ENCODE measurements at places on chromosomes 12 and 14.
A peak's percentile ranks its signal among the peaks of the same experiment; 100 is the strongest.

GRCh38 chr14:104144911-104145825, 6.8 kb downstream of the KIF26A start:
- no peak for DNase-seq

- DNase-seq: no peak
Measured at GRCh38 chr12:109783135-109783964, 49.8 kb downstream of the TRPV4 start.

GRCh38 chr12:6869049-6870021, 2.0 kb downstream of the TPI1 start:
- peak; percentile 40 for DNase-seq

DNA sequence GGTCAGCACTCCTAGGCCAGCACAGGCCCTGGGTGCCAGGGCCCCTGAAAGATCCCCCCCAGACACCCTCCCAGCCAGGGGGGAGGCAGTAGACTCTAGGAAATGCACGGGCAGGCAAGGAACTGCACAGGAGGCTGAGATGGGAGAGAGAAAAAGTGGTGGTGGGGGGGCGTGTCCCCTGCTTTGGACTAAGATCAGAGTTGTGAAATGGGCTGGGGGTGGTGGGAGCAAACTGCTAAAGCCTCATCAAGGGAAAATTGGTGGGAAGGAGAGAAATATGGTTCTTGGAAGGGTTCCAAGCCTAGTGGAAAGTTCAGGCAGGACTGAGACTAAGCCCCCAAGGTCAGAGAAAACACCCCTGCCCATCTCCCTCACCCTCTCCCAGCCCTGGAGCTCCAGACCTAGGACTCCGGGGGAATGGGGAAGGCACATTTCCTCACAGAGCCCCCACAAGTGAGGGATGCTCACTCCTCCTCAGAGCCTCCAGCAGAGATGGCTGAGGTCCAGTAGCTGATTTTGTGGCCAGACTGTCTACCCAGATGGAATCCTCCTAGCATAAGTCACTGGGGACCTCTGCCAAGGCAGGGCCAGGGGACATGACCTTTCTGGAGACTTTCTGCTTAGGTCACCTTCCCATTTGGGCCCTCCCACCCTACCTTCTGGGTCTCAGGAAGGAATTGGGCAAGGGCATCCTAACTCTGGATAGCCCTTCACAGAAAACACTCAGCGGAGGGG, 29.8 kb downstream of the FIGNL2 start:
- no peak for DNase-seq

- DNase-seq: no peak
Measured at GRCh38 chr12:97513950-97514349, 51.3 kb downstream of the RMST start.

- peak; percentile 67 for DNase-seq
Measured at GRCh38 chr14:31927348-31927832, 149.7 kb upstream of the ARHGAP5 start.

DNA sequence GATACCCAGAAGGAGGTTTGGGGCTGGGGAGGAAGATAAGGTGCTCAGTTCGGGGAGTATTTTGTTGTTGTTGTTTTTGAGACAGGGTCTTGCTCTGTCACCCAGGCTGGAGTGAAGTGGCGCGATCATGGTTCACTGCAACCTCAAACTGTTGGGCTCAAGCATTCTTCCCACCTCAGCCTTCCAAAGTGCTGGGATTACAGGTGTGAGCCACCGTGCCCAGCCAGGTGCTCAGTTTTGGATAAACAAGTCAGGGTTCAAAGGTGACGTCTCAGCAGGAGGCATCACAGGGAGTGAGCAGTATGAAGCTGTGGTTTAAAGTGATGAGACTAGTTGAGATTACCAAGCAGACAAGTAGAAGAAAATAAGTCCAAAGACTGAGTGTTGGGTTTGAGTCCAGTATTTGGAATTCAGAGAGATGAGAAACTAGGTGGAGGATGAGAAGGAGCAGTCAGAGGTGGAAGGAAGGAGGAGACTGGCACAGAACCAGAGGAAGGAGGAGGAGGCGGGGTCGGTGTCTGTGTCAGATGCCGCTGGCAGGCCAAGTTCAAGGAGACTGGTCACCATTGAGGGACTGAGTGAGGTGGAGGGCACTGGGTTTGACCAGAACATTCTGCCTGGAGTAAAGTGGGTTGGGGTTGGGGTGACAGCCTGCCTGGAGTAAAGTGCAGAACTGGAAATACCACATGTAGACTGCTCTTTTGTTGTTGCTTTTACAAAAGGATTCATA, 16.1 kb downstream of the SLC35E3 start:
- no peak for DNase-seq

DNA sequence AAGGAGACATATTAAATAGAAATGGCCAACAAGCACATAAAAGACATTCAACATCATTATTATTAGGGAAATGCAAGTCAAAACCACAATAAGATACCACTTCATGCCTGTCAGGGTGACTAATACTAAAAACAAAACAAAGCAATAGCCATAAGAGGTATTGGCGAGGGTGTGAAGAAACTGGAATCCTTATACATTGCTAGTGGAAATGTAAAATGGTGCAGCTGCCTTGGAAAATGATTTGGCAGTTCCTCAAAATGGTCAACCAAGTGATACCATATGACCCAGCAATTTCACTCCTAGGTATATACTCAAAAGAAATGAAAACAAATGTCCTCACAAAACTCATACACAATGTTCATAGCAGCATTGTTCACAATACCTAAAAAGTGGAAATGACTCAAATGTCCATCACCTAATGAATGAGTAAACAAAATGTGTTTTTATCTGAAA, 27.0 kb downstream of the GPR135 start:
- no peak for DNase-seq

GRCh38 chr12:23648546-23648945, 300.9 kb downstream of the SOX5 start:
- no peak for DNase-seq

DNA sequence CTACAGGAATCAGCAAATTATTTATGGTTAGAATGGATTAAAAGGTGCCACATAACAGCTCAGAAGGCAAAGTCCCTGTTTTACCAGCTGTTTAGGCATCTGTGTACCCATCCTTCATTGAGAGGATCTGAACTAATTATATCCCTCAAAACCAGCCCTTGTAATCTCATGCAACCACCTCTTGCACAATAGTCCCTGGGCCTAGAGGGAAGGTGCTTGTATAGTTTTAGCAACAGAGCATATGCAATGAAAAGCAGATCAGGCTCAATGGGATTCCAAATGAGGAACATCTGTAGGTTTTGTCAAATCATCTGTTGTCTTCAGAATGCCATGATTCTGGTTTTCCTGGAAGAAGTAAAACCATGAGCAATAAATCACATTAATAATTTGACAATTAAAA, 26.0 kb upstream of the GLIPR1L2 start:
- no peak for DNase-seq

- DNase-seq: peak; percentile 30
Measured at GRCh38 chr12:24719293-24719721, 229.6 kb downstream of the BCAT1 start.

- DNase-seq: no peak
Measured at GRCh38 chr12:52649066-52649465, 2.9 kb downstream of the KRT2 start.

DNA sequence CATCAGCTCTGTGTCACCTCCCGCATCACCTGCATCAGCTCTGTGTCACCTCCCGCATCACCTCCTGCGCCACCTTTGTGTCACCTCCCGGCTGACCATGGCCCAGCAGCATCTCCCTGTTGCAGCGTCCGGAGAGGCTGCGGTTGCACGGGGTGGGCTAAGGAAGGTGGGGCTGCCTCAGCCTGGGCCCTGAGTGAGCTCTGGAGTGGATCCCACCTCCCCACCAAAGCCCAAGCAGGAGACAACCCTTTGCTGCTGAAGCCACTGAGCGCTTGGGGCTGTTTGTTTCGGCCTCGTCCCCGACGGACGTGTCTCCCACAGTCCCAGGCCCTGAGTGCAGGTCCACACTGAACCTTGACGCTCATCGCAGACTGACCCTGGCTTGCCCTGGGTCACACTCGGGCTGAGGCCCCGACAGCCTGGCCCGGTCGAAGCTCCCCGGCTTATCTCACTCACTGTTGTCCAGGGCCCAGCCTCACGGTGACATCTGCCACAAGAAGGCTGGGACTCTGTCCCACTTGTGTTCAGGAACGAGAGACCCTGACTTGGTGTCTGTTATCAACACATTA, 12.2 kb downstream of the TMEM121 start:
- no peak for DNase-seq

DNA sequence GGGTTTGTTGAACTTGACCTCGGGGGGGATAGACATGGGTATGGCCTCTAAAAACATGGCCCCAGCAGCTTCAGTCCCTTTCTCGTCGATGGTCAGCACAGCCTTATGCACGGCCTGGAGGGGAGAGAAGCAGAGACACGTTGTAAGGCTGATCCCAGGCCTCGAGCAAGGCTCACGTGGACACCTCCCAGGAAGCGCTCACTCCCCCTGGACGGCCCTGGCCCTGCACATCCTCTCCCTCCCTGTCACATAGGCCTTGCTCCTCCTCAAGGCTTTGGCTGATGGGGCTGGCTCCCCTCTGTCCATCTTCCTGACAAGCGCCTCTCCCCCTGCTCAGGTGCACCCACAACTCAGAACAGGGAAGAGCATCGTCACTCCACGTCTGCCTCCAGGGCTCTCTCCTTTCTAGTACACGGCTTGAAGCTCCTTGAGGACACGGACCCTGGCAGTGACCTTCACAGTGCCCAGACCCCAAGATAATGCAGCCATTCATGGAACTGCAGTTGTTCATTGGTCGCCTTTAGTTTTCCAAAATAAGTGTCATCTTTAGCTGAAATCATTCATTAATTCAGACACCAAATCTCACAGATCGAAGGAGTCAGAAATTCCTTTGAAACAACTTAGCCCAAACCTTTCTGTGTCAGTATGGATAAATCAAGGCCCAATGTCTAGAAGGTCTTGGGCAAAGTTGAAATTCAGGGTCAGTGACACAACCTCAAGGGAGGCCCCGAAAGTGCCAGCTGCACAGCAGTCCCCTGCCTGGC, 9.7 kb downstream of the SERPINA1 start:
- no peak for DNase-seq

- no peak for DNase-seq
Measured at GRCh38 chr12:72230589-72230988, 41.6 kb upstream of the TRHDE start.

All from SW 1271 (cell line).